ENCODE measurements at places on chromosomes 3 and 15.

DNA sequence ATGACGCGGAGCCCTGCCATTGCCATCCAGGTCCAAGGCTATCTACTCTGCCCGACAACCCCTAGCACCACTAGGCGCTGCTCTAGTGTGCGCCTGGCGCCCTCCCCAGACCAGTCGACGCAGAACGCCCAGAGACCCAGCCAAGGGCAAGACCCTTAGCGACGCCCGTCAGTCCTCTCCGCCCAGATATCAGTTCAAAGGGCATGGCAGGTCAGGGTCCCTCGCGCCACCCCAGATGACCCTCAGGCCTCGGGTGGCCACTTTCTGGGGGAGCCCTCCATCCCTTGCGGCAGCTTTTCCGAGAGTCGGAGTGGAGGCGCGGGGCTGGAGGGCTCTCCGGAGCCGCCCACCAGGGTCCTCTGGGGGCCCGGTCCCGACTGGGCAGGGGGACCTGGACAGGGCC lies 371 bp upstream of the CLSTN2 start:
- peak; percentile 0 for DNase-seq

GRCh38 chr3:59733041-59733809 lies 683.4 kb upstream of the CFAP20DC start:
- no peak for DNase-seq

DNA sequence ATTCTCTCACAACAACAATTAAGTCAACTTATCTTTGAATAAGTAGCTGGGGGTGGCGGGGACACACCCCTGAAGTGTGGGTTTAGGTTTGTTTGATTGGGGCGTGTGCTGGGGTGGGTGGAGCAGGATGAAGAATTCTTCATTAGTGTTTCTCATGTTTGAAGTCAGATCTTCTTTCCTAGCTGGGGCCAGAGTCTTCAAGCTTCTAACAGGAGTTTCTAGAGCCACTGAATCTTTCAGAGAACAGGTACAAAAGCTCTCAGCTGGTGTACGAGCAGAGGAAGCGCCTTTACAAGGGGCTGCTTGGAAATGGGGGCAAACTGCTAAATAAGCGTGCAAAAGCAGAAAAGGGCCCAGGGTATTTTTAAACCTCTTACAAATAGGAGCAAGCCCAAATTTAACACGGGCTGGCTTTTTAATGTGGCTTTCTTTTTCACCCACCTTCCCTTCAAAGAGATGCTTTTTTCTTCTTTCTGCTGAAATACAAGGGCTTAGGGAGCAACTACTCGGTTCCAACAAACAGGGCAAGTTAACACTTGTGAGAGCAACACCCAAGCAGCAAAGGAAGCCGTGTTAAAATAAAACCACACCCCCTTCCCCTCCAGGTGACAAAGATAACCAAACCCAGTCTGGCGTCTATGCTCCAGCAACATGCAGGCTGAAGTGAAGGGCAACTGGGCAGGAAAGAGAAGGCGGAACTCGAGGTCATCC lies 86.9 kb upstream of the RASGRP1 start:
- DNase-seq, result no peak

DNA sequence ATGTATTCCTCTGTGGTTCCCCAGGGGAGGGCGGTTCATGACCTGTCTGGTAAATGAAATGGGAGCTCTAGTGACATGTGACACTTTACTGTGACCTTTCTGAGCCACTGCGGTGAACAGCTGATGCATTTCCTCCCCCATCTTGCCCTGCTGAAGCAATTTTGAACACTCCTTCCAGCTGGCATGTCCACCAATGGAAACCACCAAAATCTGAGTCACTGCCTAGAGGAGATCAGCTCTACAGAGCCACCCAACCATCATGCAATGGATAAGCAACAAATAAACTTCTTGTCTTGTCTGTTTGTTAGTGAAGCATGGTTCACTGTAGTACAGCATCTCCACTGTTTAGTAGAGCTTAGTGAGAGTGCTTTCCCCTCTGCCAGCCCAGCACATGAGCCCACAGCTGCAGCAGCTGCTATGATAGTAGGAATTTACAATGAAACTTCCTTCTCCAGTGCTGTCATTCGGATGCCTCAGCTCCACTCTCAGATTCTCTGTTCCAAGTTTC lies 479.4 kb downstream of the NTRK3 start:
- DNase-seq, result peak; percentile 81

DNA sequence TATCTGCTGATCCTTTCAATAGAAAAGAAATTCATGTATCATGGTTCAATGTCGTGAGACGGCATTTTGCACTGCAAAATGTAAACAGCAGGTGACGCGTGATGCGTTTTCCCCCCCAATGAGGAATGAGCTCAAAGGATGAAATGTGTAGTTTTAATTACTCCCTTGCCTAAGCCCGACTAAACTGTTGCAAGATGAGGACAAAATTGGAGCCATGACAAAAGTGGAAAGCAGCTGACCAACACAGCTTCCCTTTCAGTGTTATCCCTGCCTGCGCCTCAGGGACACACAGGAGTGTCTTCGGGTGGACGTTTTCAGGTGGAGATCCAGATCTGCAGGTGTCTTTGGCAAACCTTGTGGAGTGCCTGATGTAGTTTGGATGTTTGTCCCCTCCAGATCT lies 92.0 kb downstream of the GABRG3 start:
- DNase-seq, result no peak

GRCh38 chr3:188092648-188093047 lies 61.3 kb upstream of the LPP start:
- DNase-seq, result peak; percentile 45

DNA sequence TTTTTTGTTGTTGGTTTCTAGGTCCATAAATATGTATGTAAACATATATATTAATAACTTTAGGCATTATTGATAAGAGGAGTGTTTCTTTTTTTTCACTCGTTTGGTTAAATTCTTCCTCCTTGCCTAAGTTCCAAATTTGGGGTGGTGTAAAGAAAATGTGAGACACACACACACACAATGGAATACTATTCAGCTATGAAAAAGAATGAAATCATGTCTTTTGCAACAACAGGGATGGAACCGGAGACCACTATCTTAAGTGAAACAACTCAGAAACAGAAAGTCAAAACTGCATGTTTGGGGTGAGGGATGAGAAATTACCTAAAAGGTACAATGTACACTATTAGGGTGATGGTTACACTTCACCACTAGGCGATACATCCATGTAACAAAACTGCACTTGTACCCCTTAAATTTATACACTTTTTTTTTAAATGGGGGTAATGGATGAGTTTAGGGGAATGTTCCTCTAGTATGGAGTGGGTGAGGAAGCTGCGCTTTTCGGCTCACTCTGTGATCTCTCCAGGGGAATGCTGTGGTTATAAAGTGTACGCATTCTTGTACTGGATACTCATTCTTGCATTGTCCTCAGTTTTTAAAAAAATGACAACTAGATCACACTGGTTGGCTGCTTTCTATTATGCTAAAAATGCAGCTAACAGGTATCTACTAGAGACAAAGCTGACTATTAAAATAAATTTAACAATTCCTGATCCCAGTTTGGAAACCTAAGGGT lies 50.8 kb upstream of the PPARG start:
- DNase-seq, result no peak

- DNase-seq, result no peak
Measured at GRCh38 chr3:42608581-42608980, 8.1 kb downstream of the NKTR start.

GRCh38 chr3:99856437-99857220 lies 39.0 kb downstream of the CMSS1 start:
- DNase-seq, result no peak

DNA sequence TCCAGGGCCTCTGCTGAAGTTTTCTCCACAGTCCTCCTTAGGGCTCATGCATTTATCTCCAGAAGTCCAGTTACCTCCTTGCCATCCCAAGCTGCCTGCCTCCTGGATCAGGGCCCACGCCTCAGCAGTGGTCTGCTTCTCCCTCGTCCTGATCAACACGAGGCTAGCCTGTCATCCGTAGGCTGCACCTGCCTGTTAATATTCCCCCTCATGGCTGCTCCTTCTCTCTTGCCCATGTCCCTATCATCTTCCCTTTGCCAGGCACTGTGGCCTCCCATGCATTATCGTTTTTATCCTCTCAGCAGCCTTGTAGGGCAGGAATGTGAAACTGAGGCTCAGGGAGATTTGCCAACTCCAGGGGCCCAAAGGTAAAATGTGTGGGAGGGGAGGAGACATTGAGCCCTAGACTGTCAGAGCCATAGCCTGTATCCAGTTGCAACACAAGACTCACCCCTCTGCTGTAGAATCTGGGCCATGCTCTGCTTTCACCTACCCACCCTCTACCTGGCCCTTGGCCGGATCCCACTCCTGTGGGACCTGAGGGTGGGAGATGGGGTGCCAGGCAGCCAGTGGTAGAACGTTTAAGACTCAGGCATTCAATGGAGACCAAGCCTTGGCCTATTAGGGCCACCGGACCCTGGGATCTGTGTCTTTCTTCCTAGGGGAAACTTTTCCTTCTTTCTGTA lies 4.6 kb downstream of the GRM2 start:
- no peak for DNase-seq

GRCh38 chr3:115814006-115814405 lies 190.7 kb downstream of the GAP43 start:
- DNase-seq, result no peak

- DNase-seq, result no peak
Measured at GRCh38 chr3:61381745-61382392, 130.6 kb upstream of the FHIT start.

DNA sequence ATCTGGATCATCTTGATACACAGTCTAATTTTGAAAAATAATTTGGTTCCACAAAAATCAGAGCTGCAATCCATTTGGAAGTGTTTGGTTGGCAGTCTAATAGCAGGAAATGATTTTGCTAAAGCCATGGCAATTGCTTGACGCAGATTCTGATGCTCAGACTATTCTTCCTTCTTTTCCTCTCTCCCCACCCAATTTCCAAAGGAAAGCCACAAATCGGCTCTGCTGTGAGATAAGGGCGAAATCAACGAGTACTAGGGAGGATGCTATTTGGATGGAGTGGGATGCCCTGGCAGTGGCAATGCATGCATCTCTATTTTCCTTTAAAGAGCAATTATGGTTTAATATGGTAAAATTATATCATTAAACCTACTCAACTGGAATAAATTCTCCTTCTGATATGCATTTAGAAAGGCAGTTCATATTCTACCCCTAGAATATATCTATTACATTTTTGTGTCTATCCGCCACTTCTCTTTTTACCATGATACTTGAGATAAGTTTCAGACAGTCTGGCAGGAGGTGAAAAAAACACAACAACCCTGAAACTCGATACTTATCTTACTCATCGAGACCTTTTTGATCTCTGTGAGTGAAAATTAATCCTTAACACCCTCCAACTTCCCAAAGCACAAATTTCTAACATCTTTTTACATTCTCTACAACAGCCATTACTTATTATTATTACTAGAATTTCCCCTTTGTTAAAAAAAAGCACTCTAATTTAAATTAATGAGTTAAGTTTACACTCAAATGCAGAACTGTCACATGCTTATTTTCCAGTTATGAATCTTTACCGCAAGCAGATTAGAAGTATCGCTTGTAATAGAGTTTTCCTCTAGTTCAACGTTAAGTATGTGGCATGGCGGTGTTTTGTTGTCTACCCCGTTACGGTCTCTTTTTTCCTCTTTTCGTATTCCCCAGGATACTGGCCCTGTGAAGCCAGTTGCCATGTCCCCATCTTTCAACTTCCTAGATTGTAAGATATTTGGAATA lies 433.3 kb downstream of the FOXP1 start:
- peak; percentile 34 for DNase-seq

GRCh38 chr15:22952796-22953579 lies 27.2 kb downstream of the CYFIP1 start:
- peak; percentile 49 for DNase-seq

GRCh38 chr3:161395115-161396012 lies 24.0 kb upstream of the SPTSSB start:
- no peak for DNase-seq

GRCh38 chr3:107675233-107675900 lies 152.6 kb downstream of the BBX start:
- DNase-seq, result no peak

DNA sequence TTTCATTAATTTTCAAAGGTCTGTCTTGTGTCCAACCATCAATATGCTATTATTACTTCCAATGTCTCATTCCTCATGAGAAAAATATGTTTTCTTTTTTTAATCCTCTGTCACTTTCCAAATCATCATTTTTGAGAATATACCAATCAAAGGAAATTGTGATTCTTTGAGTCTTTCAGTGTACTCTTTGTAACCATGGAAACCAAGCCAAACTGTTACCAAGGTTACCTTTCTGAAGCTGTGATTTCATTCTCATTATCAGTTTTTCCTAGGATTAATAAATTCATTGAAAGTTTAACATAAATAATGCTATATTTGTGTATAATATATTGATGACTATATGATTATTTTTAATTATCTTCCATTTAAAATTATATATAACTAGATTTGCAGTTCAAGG lies 16.6 kb upstream of the PLSCR5 start:
- DNase-seq, result no peak

GRCh38 chr15:95598251-95598855 lies 732.1 kb upstream of the NR2F2 start:
- no peak for DNase-seq

DNA sequence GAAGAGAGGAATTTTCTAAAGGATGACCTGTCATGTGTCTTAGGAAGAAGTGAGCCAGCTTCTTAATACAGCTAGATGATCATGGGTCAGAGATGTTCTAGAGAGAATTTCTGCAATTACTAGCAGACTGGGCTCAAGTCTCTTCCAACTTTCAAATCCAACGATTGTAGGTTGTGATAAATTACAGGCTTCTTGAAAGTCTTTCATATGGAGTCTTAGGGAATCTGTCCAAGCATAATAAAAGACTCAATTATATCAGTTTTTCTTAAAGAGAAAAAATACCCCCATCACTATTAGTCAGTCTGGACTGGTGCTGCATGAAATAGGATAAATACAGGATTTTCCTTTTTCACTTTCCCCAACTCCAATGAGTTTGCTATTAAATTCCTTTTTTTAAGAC lies 59.1 kb downstream of the DRD3 start:
- DNase-seq, result no peak

DNA sequence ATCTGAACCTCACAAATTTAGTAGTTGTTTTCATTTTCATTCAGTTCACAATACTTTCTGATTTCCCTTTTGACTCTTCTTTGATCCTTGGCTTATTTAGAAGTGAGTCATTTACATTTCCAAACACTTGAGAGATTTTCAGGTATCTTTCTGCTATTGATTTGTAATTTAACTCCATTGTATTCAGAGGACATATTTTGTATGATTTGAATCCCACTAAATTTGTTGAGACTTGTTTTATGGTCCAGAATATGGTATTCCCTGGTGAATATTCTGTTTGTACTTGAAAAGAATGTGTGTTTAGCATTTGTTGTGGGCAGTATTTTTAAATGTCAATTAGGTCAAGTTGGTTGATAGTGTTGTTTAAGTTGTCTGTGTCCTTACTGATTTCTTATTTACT lies 29.6 kb downstream of the FAN1 start:
- DNase-seq, result no peak

- DNase-seq, result no peak
Measured at GRCh38 chr15:49628379-49628778, 7.5 kb downstream of the DTWD1 start.

- DNase-seq, result no peak
Measured at GRCh38 chr15:92383519-92384324, 10.0 kb upstream of the ST8SIA2 start.

GRCh38 chr15:65424683-65425082 lies 1.9 kb upstream of the IGDCC4 start:
- DNase-seq, result no peak
